ENCODE measurements at places on chromosomes 16 and 17. TPM values are rescaled to one million over a fixed set of nuclear protein-coding genes. Genes with fewer than 3 reads are reported as not detected.

The SKAP1 gene
- 0.31 TPM for total RNA-seq

The RAD51D gene
- 23.8 TPM for total RNA-seq

The MTHFSD gene
- 30.4 TPM for total RNA-seq

The LDHD gene
- 1.6 TPM for total RNA-seq

The ASIC2 gene
- 12.5 TPM for total RNA-seq

The ARL17A gene
- total RNA-seq, result 44.8 TPM

The KRT15 gene
- total RNA-seq, result not detected

The PSME3 gene
- total RNA-seq, result 41.0 TPM

The OR1A1 gene
- not detected for total RNA-seq

The HSD17B1 gene
- 1.6 TPM for total RNA-seq

The NECAB2 gene
- 0.63 TPM for total RNA-seq

The GIT1 gene
- total RNA-seq, result 48.5 TPM

The SERPINF2 gene
- total RNA-seq, result 0.31 TPM

The CXCL16 gene
- 0.63 TPM for total RNA-seq

The VAT1L gene
- total RNA-seq, result 16.3 TPM

The STAT5B gene
- total RNA-seq, result 38.5 TPM

The GUCY2D gene
- not detected for total RNA-seq

The AHSP gene
- 45.7 TPM for total RNA-seq

The BICDL2 gene
- total RNA-seq, result 0.31 TPM

The TP53TG3C gene
- total RNA-seq, result not detected

The BRIP1 gene
- 7.5 TPM for total RNA-seq

The ESRP2 gene
- not detected for total RNA-seq

The SLFN11 gene
- total RNA-seq, result 2.5 TPM

The ENDOV gene
- total RNA-seq, result 28.2 TPM

The HS3ST6 gene
- not detected for total RNA-seq

The CA5A gene
- not detected for total RNA-seq

The CSNK2A2 gene
- total RNA-seq, result 37.9 TPM

The HOXB2 gene
- not detected for total RNA-seq

The MYH2 gene
- not detected for total RNA-seq

The CRYBA1 gene
- total RNA-seq, result not detected
